ENCODE measurements at places on chromosomes 1 and 21.

DNA sequence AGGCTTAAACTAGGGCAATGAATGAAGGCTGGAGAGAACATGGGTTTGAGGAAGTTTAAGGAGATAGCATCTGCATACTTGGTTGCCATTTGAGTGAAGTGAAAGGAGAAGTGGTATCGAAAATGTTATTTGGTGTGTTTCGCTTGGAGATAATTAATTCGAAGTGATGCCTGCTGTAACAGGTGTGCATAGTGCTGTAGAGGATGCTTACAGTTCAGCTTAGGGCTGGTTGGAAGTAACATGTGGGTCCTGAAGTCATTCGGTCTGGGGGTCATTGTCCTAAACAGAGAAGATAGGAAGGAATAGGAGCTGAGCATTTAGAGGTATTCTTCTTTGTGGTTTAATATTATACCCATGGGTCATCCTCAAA is 301 bp upstream of the NUDT17 start:
- no peak for DNase-seq

GRCh38 chr1:47521034-47521881 is 83.4 kb downstream of the FOXD2 start:
- DNase-seq = no peak

DNA sequence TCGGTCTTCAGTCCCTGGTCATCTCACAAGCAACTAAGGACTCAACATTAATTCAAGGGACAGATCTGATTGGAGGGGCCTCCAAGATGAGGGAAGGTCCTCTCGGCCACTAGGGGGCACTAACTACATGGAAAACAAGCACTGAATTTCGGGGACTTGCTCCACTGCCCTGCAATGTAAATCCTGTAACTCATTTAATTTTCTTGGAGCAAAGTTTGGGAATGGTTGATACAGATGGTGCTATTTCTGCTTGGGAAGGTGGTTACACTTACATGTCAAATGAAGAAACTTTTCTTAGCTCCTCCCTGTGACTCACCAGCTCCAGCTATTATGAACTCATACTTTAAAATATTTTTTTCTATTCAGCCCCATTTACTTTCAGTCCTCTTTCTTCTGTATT is 97.4 kb upstream of the KCNJ15 start:
- peak; percentile 88 for DNase-seq

GRCh38 chr1:204651843-204652421 is 33.6 kb downstream of the LRRN2 start:
- DNase-seq = no peak

GRCh38 chr1:164767752-164768402 is 208.9 kb downstream of the PBX1 start:
- DNase-seq = no peak

DNA sequence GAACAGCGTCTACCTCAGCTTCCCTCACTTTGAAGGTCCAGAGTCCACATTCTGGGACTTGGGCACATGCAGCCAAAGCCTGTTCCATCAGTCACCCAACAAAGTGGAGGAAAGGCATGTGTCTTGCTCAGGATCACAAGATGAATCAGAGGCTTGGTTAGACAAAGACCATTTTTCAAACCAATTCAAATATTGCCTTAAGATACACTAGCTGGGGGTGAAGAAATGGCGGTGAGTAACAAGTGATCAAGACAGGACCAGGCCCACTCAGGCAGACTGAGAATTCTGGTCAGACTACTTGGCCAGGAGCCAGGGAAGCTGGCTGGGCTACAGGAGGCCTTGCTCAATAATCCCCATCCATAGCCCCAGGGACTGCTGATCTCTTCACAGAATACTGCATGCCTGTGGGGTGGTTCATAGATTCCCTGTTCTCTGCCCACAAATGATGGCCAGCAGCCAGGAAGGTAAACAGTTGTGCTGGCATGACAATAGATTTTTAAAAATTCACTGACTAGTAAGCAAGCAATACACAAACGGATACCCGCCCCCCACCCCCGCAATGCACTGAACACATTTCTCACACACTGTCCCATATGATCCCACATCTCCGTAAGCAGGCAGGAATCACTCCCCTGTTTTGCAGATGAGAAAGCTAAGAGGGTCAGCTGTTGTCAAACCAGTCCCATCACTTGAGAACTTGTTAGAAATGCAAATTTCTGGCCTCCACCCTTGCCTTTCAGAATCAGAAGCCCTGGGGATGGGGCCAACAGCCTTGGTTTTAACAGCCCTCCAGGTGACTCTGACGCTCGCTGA is 27.2 kb downstream of the ERI3 start:
- DNase-seq = peak; percentile 97

GRCh38 chr1:239999170-239999569 is 92.5 kb upstream of the FMN2 start:
- no peak for DNase-seq

GRCh38 chr1:197775282-197776262 is at the start of gene DENND1B:
TSS of gene DENND1B (minus strand) at chr1:197775480. CDS start at chr1:197775155, 325 bp downstream.
- DNase-seq = peak; percentile 85

- DNase-seq = no peak
Observed at GRCh38 chr1:108615544-108615943, 45.3 kb downstream of the HENMT1 start.

- no peak for DNase-seq
Observed at GRCh38 chr1:110617116-110617515, 11.0 kb upstream of the KCNA2 start.
